ENCODE measurements at places on chromosomes 6 and 20.

DNA sequence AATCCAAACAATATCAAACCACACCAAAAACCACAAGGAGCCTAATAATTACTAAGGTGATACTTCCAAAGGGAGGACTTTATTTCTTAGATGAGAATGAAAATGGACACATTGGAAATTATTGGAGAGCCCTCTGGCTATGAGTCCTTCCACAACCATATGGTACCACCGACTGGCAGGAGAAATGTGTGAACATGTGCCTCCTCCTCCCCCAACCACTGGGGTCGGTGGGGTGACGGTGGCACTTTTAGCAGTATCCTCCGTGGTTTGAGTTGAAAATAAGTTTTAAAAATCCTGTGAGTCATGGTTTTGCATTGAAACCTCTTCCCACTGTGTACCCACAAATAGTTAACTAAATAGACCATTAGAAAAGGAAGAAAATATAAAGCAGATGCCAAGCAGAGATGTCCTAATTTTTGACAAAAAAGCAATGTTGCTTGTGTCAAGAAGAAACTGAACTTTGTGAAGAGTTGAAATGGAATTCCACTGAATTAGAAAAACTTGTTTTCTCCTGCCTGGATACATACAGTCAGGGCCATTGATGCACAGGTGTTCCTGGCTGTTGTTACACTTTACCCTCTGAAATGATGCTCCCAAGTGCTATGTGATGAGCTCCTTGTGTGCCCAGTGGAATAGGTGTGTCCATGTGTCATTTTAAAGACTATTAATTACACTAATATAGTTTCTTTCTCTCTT, 3.2 kb downstream of the EDN1 start:
- DNase-seq: no peak

- no peak for DNase-seq
Measured at GRCh38 chr6:170036916-170037315, 254.0 kb downstream of the DLL1 start.

DNA sequence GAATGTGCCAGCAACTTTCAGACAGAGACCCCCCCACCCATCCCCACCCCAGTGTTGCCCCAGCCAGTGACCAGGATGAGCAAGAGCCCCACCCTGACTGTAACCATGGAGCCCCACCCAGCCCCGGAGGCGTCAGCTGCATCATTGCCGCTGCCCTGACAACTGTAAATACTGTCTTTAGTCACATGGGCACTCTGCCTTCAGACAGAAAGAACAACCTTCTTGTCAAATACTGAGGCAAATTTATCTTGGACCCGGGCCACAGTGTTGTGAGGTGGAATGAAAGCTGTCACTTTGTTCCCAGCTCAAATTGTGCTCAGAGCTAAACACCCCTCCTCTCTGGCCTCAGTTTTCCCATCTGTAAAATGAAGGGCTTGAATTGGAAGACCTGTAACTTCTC, 23.7 kb downstream of the MOCS3 start:
- DNase-seq: no peak

DNA sequence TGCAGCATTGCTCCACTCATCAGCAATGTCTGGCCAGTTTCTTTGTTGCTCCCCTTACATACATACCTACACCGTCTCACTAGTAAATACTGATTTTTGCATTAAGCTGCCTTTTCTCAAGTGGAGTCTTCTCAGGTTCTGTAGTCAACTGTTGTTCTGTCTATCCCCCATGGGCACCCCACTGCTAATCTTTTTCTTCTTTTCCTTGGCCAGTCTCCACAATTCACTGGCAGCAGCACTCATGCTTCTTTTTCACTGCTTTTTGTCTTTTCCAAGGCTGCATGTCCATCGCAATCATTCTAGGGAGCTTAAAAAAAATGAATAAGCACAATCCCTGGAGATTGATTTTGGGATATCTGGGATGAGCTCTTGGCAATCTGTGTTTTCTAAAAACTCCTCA, 10.3 kb upstream of the ERVFRD-1 start:
- DNase-seq: no peak

DNA sequence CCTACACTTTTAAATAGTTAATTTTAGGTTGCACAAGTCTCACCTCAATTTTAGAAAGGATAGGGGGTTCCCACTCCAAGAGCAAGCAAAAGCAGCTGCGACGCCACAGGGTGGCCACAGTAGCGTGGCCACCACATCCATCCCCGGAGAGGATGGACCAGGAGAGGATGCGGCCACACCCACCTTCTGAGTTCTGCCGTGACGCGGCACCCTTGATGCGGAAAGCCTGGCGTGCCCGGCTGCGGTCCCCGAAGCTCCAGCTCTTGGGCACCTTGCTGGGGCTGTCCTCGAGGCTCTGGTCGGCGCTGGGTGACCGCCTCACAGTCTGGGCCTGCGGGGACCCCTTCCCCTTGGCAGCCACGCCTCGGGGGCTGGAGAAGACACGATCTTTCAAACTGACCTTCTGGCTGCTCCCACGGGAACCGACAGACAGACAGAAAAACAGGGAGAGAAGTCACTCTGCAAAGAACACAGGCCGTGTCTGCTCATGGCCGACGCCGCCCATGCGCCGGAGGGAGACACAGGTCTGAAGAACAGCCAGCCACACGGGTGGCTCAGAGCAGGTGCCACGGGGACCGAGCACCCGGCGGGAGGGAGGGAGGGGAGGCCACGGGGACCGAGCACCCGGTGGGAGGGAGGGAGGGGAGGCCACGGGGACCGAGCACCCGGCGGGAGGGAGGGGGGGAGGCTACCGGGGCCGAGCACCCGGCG, 53.7 kb upstream of the CHRNA4 start:
- no peak for DNase-seq

DNA sequence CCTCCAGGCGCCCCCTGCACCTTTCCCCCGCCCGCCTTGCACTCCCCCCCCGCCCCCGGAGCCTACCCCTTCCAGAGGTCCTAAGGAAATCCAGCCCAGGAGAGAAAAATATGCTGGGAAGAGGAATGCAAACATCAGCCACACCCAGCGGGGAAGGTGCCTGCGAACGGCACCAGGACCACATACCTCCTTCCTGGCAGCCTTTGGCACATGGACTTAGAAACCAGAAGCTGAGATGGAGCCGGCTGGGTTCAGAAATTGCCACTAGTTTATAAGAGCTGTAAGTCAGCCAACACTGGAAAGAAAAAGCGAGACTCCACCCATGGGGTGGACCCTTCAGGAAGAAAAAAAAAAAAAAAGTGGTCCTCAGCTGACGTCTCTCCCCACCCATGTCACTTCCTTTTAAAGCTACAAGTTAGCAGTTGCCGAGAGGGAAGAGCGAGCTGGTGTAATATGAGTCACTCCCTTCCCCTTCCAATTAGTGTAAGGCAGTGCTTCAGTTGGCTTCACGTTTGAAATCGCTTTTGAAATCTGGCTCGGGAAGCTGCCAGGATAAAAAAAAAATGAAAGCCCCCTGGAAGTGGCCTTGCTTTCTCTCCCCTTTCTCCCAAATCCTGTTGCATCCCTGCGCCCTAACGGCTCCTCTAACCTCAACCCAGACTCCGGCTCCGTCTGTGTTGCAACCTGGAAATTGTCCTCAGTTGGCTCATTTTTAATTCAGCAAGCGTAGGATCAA, at the start of gene AGPAT4:
TSS of gene AGPAT4 (minus strand) at position 310 of the 736 bp plus-strand sequence. CDS start 41,848 bp downstream, outside the sequence.
- DNase-seq: peak; percentile 41

DNA sequence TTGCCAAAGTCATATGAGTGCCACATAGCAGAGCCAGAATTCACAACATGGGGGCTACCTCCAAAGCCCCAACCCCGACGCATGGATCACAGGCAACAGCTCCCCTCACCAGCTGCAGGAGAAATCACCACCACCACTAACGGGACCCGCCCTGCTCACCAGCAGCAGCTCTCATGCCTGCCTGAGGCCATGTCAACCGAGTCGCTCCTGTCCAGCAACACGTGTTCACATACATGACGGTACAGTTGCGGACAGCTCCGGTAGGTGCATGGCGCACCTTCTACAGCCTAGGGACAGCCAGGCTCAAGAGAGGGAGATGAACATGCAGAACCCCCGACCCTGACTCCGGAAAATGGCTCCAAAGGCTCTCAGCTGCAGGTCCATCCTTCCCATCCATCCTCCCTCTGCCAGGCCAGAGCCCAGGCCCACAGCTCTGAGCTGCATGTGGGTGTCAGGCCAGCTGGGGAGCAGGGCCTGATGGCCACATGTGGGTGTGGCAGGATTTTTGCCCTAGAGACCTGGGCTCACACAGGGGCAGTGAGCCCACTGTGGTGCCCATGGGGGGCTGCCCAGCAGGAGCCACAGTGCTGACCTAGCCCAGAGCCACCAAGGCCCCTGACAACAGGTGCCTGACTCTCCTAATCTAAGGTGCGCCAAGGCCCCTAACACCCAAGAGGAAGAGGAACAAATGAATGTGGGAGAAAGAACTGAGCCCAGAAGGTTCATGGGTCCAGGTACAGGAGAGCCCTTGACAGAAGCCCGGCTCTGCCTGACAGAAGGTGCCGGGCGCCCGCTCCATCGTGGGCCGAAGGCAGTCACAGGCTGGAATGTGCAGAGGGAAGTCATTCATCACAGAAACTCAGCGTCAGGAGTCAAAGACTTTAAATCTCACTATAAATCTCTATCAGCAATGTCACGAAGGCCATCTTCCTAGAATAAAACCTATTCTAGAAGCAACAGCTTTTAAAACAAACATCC, 10.5 kb downstream of the RPS6KA2 start:
- DNase-seq: no peak

DNA sequence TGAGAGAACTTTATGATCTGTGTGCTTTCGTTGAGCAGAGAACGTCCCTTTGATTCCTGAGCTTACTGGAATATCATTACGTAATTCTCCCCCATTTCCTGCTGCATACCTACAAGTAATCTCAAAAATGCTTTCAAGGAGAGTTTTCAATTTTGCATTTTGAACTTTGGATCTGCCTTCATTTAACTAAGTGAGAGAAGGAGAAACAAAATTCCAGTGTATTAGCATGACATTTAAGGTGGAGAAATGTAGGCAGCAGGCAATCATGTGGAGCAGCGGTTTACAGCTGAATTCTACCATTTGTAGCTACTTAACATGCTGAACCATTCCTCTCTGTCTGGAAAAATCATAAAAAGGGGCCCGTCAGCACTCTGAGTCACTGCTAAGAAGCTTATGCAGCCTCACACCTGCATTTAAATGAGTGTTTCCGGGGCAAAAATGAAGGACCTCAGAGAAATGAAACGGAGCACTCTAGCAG, 451.5 kb downstream of the PLCB1 start:
- DNase-seq: no peak

- DNase-seq: no peak
Measured at GRCh38 chr6:119395192-119395591, 45.6 kb upstream of the MAN1A1 start.

DNA sequence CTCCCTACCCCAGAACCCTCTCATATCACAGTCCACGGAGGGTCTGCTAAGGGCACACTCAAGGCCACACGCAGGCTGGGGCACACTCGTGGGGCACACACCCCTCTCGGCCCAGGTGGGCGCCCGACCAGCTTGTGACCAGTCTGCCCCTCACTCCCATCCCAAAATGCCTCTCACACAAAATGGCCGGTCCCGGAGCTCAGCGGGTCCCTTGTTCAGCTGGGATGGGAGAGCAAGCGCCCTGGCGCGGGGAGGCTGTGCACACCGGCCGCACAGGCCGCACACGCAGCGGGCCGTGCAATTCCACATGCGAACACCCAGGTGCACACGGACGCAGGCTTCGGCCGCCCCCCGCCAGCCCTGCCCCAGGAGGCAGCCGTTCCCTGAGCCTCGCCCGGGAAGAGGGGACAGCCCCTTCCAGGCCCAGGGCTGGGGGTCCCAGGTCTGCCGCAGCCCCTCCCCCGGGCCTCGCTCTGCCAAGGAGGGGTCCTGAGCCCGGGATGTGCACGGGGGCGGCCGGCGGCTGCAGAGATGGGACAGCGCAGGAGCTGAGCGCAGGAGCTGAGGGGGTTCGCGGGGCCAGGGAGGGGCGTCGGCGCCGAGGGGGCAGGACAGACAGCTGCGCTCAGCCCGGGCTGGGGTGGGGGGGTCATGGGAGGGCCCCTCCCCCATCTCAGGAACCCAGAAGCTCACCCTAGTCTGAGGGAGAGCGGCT, 1.3 kb downstream of the KCNQ2 start:
- DNase-seq: no peak

DNA sequence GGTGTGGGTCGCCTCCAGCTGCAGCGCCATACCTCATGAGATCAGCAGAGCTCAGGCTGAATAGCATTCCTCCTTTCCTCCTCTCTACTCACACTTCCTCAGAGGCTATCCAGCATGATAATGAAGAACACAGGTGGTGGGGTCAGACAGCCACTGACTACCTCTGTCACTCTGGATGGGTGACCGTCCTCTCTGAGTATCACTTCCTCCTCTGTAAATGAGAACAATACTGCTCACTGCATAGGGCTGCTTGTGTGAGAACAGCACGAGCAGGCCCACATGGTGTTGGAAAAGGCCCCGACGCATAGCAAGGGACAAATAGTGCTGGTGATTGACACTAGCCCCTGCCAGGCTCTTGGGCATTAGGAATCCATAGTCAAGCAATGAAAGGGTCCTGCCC, 239.1 kb downstream of the PRKN start:
- no peak for DNase-seq

DNA sequence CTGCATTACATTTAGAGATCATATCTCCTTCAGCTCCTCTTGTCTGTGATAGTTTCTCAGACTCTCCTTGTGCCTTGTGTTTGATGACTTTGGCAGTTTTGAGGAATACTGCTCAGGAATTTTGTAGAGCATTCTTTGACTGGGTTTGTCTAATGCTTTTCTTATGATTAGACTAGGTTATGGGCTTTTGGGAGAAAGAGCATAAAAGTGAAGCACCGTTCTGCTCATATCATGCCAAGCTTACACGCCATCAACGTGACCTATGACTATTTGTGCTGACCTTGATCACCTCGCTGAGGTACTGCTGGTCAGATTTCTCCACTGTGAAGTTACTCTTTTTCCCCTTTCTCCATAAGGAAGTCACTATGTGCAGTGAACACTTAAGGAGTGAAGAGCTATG, 256.0 kb downstream of the LY86 start:
- DNase-seq: no peak

GRCh38 chr6:159831373-159831679, 31.2 kb downstream of the PNLDC1 start:
- DNase-seq: no peak

DNA sequence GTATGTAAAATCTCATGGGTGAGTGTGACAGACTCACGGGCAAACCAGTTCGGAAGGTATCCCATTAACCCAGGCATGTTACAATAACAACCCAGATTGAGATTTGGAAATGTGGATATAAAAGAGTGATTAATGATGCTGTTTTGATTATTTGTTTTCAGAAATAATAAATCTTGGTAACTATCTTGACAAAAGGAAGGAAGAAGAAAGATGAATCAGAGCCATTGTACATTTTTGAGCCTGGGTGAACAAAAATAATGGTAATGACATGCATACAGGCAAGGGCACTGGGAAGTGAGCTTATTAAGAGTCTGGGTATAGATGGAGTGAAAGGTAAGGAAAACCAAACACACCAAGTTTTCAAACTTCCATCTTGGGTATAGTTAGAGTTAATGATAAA, 862.0 kb downstream of the PHF3 start:
- no peak for DNase-seq

Data from neural crest cell (in vitro differentiated cells).